ENCODE measurements at places on chromosomes 3 and 15. TPM values are rescaled to one million over a fixed set of nuclear protein-coding genes. Genes with fewer than 3 reads are reported as not detected.

GRCh38 chr3:115409596-115409995, 213.7 kb upstream of the GAP43 start:
- no peaks in the 10 kb centered on the region for H3K4me1 ChIP-seq
- DNase-seq: no peak
- H3K4me3 ChIP-seq: no peak overlapping the region
- no peaks in the 10 kb centered on the region for H3K36me3 ChIP-seq
- H3K27me3 ChIP-seq: no peaks in the 10 kb centered on the region
- H3K27ac ChIP-seq: no peak overlapping the region

DNA sequence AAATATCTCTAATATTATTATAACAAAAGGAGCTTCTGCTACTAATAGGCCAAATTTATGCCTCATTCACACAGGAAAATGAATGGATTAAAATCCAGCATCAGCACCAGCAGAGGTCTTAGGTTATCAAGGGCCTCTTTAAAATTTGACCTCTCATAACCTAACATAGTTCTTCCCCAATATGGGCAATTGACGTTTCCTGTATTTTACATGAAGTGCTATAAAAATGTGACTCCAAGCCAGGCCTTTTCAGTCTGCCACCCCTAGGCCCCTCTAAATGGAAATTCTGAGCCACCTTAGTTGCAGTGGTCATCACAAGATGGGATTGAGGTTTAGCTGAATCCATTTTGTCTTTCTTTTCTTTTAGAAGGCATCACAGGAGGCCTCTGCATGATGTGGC, 70.1 kb downstream of the CASR start:
- no peaks in the 10 kb centered on the region for H3K27me3 ChIP-seq
- H3K4me1 ChIP-seq: peaks cover 2% of the 10 kb centered on the region
- no peak overlapping the region for H3K4me3 ChIP-seq
- H3K36me3 ChIP-seq: no peaks in the 10 kb centered on the region
- H3K27ac ChIP-seq: no peak overlapping the region

DNA sequence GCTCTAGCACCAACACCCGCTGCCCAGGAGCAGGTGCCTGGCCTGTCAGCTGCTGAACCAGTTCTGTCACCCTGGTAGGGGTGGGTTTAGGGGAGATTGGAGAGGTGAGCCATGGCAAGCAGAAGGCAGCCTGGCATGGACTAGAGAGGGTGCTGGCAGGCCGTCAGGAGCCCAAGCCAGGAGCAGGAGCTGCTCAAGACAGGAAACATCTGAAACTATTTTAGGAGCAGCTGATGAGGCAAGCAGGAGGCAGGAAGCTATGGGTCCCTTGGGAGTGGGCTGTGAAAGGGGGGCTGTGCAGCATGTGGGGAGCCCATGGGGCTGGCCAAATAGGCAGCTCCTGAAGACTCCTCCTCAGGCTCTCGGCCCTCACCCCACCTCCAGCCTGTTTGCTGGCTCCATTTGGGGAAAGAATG, 2.3 kb downstream of the INKA1 start:
- peak; percentile 91 for DNase-seq
- H3K27me3 ChIP-seq: no peaks in the 10 kb centered on the region
- H3K4me3 ChIP-seq: peak overlapping the region; percentile 92
- H3K27ac ChIP-seq: peak overlapping the region; percentile 94
- H3K4me1 ChIP-seq: peaks cover 53% of the 10 kb centered on the region

Gene FRMD5
- total RNA-seq: not detected

DNA sequence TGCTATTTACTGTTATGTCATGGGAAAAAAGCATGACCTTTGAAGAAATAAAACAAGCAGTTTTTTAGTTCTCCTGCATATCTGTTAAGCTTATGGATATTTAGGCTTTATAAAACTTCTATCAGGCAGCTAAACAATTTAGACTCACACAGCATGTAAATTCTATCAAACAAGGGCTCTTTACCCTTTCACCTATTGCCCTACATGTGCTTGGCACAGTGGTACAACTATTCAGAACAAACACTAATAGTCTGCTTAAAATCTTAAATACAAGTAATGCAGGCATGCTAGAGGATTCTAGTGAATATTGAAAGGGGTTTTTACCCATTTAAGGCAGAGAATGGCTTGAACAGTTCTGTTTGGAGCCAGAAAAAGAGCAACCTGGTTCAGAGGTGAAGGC, 23.4 kb upstream of the NANOGP8 start:
- H3K27me3 ChIP-seq: no peaks in the 10 kb centered on the region
- no peak overlapping the region for H3K4me3 ChIP-seq
- no peak overlapping the region for H3K27ac ChIP-seq
- no peak for DNase-seq
- no peaks in the 10 kb centered on the region for H3K4me1 ChIP-seq
- H3K36me3 ChIP-seq: no peaks in the 10 kb centered on the region

Gene TRH
- total RNA-seq: not detected

DNA sequence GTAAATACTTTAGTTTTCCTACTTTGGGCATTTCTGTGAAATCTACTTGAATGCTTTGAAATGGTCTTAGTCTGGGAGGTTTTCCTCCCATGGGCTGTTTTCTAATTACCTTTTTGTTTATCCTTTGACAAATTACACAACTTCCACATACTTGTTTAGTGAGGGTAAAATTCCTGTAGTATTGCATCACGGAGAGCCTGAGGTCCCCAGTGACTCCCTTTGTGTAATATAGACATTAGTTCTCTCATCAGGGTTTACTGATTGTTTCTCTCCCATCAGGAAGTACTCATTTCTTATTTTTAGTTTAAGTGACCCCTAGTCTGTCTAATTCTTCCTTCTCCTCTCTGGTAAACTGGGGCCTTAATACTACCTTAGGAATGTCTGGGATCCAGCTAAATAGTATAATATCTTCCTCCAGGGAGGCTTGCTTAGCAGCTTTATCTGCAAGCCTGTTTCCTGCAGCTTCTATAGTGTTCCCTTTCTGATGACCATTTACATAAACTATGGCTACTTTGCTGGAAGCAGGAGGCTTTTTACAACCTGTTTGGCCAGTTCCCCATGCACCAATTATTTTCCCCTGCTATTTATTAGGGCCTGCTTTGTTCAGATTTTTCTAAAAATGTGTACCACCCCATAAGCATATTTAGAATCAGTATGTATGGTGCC, 87.2 kb upstream of the XCR1 start:
- H3K4me1 ChIP-seq: peaks cover 13% of the 10 kb centered on the region
- no peaks in the 10 kb centered on the region for H3K36me3 ChIP-seq
- no peaks in the 10 kb centered on the region for H3K27me3 ChIP-seq
- no peak for DNase-seq
- no peak overlapping the region for H3K4me3 ChIP-seq
- peak overlapping the region; percentile 44 for H3K27ac ChIP-seq

Gene GPR171
- total RNA-seq: 1.5 TPM

DNA sequence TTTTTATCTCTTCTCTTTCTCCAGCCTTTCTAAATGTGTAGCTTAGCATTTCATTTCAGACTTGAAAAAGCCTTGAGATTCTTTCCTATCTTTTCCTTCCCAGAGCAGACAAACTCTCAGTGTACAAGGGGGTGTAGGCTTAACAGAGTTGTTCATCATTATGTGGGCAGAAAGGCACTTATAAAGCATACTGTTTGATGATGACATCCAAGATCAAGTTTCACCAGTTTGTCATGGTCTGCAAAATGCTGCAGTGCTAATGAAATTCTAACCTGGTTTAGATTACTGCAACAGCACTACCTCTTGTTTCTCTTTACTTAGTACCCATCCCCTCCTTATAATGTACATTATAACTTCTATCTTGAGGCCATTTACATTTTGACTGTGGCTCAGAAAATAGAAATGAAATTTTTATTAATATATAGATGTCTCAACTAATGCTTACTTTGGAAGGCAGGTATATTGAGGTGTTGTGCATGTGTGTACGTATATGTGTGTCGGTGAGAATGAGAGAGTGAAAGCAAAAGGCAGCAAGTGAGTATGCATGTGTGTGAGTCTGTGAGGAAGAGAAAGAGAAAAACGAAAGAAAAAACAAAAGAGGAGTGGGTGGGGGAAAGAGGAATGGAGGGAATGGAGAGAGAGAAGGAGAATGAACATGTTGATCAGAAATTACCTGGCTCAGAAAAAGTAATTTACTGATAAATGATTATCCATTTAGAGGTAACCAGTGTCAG, 1043.6 kb downstream of the TUSC7 start:
- DNase-seq: no peak
- H3K27ac ChIP-seq: no peak overlapping the region
- no peaks in the 10 kb centered on the region for H3K27me3 ChIP-seq
- no peaks in the 10 kb centered on the region for H3K4me1 ChIP-seq
- no peaks in the 10 kb centered on the region for H3K36me3 ChIP-seq
- H3K4me3 ChIP-seq: no peak overlapping the region

Gene SGO1
- total RNA-seq: 2.6 TPM

- no peaks in the 10 kb centered on the region for H3K36me3 ChIP-seq
- DNase-seq: no peak
- no peaks in the 10 kb centered on the region for H3K27me3 ChIP-seq
Measured at GRCh38 chr3:143998266-143998665, 26.6 kb downstream of the DIPK2A start.

GRCh38 chr15:67613211-67613610, 70.7 kb downstream of the MAP2K5 start:
- no peaks in the 10 kb centered on the region for H3K4me1 ChIP-seq
- no peak overlapping the region for H3K4me3 ChIP-seq
- DNase-seq: no peak
- no peak overlapping the region for H3K27ac ChIP-seq
- H3K27me3 ChIP-seq: no peaks in the 10 kb centered on the region

Gene PPP1R14D
- total RNA-seq: not detected

Gene MCF2L2
- 0.72 TPM for total RNA-seq

Gene GOLGA8M
- not detected for total RNA-seq

- DNase-seq: peak; percentile 47
- H3K4me1 ChIP-seq: peaks cover 6% of the 10 kb centered on the region
- no peak overlapping the region for H3K27ac ChIP-seq
- H3K4me3 ChIP-seq: no peak overlapping the region
- no peaks in the 10 kb centered on the region for H3K36me3 ChIP-seq
- H3K27me3 ChIP-seq: peaks cover 27% of the 10 kb centered on the region
Measured at GRCh38 chr3:46466871-46467403, 2.2 kb upstream of the LTF start.

- H3K4me1 ChIP-seq: peaks cover 49% of the 10 kb centered on the region
- H3K36me3 ChIP-seq: no peaks in the 10 kb centered on the region
- no peaks in the 10 kb centered on the region for H3K27me3 ChIP-seq
- no peak overlapping the region for H3K4me3 ChIP-seq
- peak overlapping the region; percentile 32 for H3K27ac ChIP-seq
- peak; percentile 91 for DNase-seq
Measured at GRCh38 chr3:46866720-46867549, 3.7 kb upstream of the MYL3 start.

DNA sequence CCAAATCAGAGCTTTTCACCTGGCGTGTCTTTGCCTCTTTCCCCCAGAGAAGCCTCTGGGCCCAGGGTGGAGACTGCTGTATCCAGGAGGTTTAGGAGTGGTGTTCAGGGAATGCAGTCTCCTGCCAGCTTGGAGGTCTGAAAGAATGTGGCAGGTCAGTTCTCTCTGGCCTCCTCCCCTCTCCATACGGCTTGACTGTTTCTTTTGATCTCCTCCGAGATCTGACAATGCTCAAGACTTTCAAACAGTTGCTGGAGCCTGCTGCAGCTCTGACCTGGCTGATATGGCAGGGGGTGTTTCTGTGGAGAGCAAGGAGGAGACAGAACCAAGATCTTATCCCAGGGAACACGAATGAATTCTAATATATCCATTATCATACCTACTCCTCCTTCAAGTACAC, 24.7 kb upstream of the TM4SF4 start:
- H3K4me1 ChIP-seq: peaks cover 20% of the 10 kb centered on the region
- no peak for DNase-seq
- no peaks in the 10 kb centered on the region for H3K36me3 ChIP-seq
- no peaks in the 10 kb centered on the region for H3K27me3 ChIP-seq
- no peak overlapping the region for H3K4me3 ChIP-seq

- peak overlapping the region; percentile 30 for H3K27ac ChIP-seq
- H3K4me1 ChIP-seq: peaks cover 14% of the 10 kb centered on the region
- H3K36me3 ChIP-seq: no peaks in the 10 kb centered on the region
- H3K27me3 ChIP-seq: no peaks in the 10 kb centered on the region
Measured at GRCh38 chr3:138389841-138390581, 41.6 kb downstream of the MRAS start.

DNA sequence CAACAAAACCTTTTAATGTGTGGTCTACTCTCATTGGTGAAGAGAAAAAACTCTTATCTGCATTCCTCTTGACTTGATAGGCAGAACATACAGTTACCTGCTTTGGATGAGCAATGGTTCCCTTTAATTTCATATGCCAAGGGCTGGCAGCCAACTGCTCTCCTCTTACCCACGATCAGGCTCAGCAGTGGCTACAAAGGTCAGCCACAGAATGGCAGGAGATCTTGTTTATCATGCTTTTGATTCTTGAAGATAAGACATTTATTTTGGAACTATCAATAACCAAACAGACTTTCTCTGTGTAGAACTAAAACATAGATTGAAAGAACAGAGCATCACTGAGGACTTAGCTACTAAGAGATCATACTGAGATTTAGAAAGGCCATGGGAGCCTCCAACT, 6.1 kb upstream of the IREB2 start:
- H3K27me3 ChIP-seq: peaks cover 9% of the 10 kb centered on the region
- H3K36me3 ChIP-seq: no peaks in the 10 kb centered on the region
- no peak overlapping the region for H3K27ac ChIP-seq
- no peak overlapping the region for H3K4me3 ChIP-seq
- no peak for DNase-seq
- H3K4me1 ChIP-seq: peaks cover 2% of the 10 kb centered on the region

Gene POPDC2
- total RNA-seq: 0.68 TPM

GRCh38 chr3:194905696-194906095, 220.0 kb downstream of the FAM43A start:
- peaks cover 4% of the 10 kb centered on the region for H3K4me1 ChIP-seq
- H3K27me3 ChIP-seq: no peaks in the 10 kb centered on the region
- H3K36me3 ChIP-seq: no peaks in the 10 kb centered on the region
- H3K4me3 ChIP-seq: no peak overlapping the region
- no peak for DNase-seq

DNA sequence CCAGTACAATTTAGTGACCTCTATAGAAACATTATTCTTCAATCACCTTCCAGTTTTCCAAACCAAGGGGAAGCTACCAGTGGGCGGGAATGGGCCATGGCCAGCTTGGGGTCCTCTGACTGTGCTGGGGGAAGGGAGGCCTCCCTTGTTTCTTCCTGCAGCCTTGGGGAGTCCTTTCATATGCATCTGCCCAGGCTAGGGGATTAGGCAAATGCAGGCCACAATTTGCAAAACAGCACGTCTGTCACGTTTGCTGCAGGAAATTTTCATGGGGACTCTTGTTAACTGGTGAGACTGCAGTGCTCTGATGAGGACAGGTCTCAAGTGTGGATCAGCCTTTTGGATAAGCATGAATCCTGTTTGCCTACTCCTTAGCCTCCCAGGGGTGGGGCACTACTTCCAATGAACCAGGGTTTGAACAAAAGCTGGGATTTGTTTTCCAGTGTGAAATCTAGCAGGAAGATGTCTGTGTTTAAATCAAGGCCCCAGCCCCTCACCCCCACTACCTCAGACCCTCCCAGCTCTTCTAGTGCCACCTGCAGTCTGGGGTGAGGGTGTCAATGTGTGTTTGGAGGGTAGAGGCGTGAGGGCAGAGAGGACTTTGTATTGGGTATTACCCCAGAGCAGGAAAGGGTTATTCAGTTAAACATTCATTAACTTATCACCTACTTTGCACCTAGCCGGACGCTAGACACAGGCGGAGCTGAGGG, 219.9 kb downstream of the OPA1 start:
- no peak for DNase-seq
- H3K4me3 ChIP-seq: no peak overlapping the region
- H3K4me1 ChIP-seq: peaks cover 13% of the 10 kb centered on the region
- H3K27ac ChIP-seq: no peak overlapping the region
- no peaks in the 10 kb centered on the region for H3K36me3 ChIP-seq

Measured in suprapubic skin (tissue), 4 donors.